Stimulated activated CD8-positive, alpha-beta memory T cell treated with anti-CD3 and anti-CD28 coated beads, Interleukin-4, amount 100 ng/mL, for 1 hour (primary cell): ENCODE measurements at places on chromosomes 1 and 21.

DNA sequence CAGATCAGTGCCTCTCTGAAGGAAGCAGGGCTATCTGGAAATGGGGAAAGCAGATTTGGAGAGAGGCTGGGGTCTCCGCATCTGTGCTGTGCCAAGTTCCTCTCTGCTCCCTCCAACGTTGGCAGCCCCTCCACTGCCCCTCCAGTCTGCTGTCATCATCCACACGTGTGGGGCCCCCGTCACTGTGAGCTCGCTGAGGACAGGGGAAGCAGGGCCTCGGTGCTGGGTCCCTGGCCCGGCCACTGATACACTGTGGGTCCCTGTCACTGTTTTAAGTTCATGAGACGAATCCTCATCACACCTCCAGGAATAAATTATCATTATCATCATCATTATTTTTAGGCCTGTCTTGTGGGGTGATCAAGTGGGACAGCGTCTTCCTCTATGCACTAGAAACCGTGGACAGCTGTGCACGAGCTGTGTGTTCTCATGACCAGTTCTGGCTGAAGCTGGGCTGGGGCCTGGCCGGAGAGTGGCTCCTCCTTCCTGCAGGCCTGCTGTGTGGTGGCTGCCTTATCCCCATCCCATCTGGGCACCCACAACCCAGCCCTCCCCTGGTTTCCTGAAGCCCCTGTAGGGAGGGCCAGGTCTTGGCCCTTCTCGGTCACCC, 52.2 kb downstream of the DMRTB1 start:
- DNase-seq = no peak

DNA sequence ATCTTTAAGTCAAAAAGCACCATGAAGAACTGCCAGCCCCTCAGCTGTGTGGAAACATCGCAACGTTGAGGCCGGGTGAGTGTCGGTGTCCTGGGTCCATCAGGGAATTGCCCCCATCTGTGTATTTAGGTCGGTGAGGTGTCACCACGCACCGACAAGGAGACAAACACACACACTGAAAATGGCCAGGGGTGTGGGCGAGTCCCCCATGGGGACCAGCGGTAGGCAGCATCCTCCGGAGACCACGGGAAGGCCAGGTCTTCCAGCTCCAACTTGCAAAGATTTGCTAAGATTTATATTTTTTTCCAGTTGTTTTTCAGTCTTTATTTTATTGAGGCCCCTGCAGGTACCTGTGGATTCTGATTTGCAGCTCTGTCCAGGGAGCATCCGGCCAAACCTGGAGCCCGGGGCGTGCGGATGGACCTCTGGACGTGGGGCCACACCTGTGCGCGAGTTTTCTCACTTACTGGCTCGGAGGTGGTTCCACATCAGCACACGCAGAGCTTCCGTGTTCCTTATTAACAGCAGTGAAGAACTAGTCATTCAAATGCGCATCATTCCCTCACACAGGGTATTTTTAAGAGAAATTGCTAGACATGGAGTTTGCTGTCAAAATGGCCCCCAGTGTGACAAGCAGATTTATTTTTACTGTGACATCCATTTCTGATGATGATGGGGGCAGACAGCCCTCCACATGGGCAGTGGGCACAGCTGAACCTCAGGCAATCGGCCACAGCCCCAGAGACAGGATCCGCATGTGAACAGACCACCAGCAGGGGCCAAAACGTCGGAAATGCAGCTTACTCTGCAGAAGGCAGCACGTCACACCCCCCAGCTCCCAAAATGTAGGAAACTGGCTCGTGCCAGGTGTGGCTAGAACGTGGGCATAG, 17.2 kb upstream of the SLC19A1 start:
- no peak for DNase-seq

DNA sequence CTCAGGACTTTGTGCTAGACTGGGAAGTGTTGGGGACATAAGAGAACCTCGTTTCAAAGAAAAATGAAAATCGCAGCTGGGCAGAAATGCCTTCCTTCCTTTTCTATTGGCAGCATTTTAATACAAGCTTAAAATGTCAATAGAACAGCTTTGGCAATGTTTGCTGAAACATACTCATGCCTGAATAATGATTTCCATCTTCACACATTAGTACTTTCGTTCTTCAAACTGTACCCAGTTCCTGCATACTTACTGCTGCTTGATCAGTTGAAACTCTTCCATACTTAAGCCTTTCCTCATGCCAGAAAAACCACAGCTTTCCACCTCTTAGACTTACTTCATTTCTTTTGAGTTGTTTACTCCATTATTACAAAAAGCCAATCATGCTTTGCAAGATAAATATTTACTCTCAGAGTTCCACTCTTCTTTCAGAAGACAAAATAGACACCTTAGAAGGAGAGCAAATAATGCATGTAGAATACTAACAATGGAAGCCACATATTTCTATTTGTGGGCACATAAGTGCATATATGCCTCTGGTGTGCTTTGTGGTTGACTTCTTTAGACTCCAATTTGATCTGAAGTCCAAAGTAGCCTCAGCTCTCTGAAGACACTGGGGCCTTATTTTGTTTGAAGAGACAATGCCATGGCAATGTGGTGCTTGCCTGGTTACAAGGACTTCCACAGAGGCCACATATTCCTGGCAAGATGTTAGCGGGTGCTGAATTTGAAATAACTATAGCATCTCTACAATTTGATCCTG, 22.7 kb upstream of the CD55 start:
- DNase-seq = no peak

DNA sequence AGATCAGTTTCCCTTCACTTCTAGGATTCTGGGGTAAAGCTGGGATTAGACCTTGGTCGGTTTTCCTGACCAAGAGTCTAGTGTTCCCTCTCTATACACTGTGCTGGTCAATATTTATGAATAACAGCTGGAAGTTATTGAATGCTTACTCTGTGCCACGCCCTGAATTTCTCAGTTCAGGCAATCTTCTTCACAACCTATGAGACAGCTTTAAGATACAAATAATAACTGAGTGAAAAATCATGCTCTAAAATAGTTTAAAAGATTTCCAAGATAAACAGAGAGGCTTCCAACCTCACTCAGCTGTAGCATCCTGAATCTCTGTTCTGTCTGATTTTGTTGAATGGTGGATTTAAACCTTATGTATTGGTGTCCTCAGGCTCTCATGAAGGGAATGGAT, 72.2 kb downstream of the GNG12 start:
- no peak for DNase-seq

GRCh38 chr21:28763809-28764418, 228.8 kb downstream of the LTN1 start:
- DNase-seq = no peak
